ENCODE measurements at places on chromosomes 13 and 19.
A peak's percentile ranks its signal among the peaks of the same experiment; 100 is the strongest.

GRCh38 chr19:3178377-3178972 lies at the start of gene S1PR4:
Gene S1PR4, plus strand, starts transcription at chr19:3178769. Its CDS starts 24 bp downstream, at chr19:3178793.
- no peak for DNase-seq

DNA sequence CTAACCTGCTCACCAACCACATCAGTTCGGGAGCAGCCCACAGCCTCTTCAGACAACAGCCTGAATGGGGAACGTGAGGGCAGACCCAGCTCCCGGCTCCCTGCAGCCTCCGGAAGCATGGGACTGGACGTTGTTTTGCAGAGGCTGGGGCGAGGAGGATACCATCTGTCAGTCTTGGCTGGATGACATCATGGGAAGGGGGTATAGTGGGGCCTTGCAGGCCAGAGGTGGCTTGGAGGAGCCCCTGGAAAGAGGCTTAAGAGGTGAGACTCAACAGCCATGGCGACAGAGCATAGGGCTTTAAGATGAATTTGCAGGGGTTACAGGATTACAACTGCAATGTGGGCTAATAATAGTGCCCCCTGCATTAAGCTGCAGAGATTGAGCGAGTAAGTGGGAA lies 1.5 kb downstream of the FXYD3 start:
- DNase-seq = no peak

- DNase-seq = no peak
Observed at GRCh38 chr19:7908078-7908699, 4.5 kb downstream of the MAP2K7 start.

DNA sequence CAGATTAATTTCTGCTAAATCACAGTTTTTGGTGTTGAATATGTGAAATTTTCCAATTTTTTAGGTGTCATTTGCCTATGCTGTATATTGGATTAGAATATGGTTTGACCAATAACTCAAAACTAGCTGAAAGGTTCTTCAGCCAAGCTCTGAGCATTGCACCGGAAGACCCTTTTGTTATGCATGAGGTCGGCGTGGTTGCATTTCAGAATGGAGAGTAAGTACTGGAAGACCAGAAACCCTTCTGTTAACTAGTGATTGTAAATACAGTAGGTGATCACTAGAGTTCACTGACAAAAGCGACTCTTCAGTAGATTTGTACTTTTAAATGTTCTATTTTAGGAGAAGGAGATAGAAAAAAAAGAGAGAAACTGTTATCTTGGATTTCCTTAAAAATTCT lies 22.3 kb downstream of the CDC16 start:
- no peak for DNase-seq

GRCh38 chr19:573519-573825 lies 1.1 kb downstream of the BSG start:
- DNase-seq = no peak

DNA sequence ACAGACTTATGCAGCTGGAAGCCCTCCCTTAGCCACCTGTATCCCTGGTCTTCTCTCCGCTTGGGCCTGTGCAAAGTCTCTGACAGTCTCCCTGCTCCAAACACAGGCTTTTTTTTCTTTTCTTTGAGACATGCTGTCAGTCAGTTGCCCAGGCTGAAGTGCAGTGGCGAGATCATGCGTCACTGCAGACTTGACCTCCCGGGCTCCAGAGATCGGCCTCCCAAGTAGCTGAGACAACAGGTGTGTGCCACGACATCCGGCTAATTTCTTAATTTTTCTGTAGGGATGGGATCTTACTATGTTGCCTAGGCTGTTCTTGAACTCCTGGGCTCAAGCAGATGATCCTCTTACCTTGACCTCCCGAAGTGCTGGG lies 1.6 kb downstream of the MZF1 start:
- DNase-seq = no peak

DNA sequence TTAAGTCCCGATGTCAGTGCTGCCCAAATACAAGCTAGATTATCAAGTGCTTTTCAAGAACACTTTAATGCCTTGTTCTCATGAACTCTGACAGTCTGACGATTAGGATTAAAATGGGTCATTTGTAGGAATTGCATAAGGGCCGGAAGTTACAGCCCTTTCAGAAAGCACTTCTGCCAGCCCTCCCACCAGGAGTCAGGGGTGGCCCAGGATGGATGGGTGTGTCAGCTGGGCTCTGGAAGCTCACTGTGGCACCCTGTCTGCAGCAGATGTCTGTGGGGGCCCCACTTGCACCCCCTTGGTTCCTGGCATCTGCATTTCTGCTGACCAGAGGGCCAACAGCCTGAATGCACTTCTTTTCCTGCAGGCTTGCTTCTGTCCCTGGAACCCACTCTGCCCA lies 712.7 kb downstream of the UQCRFS1 start:
- no peak for DNase-seq

DNA sequence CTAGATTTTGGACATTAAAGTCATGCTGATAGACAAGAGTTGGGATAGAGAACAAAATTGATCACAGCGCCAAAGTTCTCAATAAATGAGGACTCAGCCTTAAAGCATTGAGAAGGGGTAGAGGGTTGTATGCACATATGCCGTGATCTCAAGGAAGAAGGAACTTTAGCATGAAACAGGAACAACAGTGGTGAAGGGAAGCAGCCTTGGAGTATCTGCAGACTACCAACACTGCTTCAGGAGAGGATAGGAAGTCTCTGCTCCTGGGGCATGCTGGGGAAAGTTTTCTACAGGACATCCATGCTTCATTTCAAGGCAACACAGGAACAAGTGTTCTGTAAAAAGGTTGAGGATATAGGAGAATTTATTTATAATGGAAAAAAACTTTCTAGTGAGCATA lies 111.9 kb upstream of the MLNR start:
- DNase-seq = no peak

DNA sequence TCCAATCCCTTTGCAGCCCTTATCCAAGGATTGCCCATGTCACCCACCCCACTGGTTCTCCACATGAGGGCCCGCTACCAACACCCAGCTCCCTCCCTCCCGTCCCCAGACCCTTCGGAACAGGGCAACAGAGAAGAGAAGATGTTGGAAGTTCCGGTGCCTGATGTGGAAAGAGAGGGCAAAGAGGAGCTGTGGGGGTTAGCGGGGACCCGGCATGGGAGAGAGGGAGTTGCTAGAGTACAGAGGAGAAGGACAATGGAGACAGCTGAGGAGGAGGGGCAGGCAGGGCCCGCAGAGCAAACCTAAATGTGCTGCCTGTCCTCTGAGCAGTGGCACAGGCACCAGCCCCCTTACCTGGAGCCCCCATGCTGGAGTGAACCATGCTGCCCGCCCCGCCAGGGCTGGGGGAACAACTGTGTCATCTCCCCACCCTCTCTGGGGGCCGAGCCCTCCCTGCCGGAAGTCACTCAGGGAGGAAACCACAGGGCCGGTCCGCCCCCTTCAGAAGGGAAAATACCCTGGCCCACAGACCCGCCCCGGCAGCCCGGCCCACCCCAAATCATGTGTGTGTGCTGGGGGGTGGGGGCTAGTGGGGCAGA lies at the start of gene POU2F2:
Gene POU2F2 (minus strand): TSS at position 417 of the 599 bp plus-strand sequence. CDS start 35 bp downstream, at position 382.
- peak; percentile 94 for DNase-seq

GRCh38 chr13:76790526-76790925 lies 95.7 kb downstream of the KCTD12 start:
- no peak for DNase-seq

- no peak for DNase-seq
Observed at GRCh38 chr19:10321417-10321797, 5.6 kb upstream of the FDX2 start.

- no peak for DNase-seq
Observed at GRCh38 chr13:75485286-75486062, 3.5 kb upstream of the TBC1D4 start.

GRCh38 chr13:75910591-75910990 lies 274.5 kb downstream of the LMO7 start:
- no peak for DNase-seq

DNA sequence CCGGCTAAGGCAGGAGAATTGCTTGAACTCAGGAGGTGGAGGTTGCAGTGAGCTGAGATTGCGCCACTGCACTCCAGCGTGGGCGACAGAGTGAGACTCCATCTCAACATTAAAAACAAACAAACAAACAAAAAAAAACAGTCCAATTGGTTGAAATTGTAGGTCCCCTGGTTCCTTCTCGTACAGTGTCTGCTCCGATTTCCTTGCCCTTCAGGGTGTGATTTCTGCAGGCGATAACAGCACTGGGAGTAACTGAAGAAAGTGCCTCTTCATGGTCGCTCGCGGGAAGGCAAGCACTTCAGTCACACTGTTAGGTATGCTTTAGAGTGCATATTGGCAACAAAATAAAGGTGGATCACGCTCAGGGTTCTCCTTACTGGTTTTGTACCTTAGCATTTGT lies 39.7 kb downstream of the TPT1 start:
- no peak for DNase-seq

- no peak for DNase-seq
Observed at GRCh38 chr13:75226733-75227435, 255.1 kb downstream of the TBC1D4 start.

GRCh38 chr13:41563341-41563983 lies 106.1 kb downstream of the RGCC start:
- no peak for DNase-seq

DNA sequence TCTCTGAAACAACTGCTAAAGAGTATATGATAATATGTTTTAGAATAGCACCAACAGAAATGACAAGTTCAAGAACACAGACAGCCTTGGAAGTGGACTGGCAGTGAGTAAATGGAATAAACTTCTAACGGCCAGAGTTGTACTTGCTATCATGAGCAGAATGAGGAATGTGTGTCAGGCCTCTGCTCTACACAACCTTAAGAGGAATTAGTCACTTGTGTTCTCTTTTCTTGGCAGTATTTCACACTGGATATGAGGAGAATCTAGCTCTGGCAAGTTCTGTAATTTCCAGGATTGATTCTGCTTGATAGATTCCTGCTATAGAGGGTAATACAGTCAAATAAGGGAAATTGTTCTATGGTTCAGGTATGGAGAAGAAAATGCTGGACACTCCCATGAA lies 757.3 kb downstream of the EFNB2 start:
- no peak for DNase-seq

DNA sequence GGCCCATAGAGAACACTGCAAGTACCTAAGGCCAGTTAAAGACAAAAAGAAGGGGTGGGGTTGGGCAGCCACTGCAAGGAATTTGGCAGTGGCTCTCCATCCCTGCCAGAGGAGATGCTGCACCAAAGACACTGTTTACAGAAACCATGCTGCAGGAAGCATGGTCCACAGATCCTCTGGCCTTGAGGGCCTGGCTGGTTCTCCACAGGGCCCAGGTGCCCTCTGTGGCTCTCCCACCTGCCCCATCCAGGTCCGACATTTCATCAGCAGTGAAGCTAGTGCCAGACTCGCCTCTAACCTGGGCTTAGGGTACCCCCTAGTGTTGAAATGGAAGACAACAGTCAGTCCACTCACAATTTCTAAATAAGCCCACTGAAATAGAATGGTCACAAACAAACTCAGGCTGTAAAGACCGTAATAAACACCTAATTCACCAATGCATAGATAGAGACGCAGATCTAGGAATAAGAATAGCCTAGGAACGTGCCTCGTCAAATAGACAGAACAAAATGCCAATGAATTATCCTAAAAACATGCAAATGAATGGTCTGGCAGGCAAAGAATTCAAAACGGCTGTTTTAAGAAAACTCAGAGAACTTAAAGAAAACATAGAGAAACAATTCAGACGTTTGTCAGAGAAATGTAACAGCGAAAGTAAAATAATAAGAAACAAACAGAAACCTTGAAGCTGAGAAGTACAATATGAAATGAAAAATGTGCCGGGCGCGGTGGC lies 23.3 kb downstream of the LYPD4 start:
- peak; percentile 18 for DNase-seq

DNA sequence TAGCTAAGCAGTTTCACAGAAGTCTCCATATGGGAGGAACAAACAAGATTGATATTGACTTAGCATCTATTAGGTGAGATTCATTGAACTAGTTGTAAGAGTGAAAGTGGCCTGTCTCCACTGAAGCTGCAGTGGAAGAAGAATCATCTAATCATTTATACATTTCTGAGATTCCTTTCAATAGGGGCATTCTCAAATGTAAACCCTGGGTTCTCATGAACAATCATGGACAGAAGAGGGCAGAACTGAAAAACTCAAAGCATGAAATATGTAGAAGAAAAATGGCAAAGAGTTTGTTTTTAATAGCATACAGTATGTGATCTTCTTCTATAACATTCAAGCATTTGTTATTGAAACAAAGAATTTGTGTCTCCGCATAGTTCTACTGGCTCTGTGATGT lies 17.6 kb upstream of the POSTN start:
- DNase-seq = no peak

DNA sequence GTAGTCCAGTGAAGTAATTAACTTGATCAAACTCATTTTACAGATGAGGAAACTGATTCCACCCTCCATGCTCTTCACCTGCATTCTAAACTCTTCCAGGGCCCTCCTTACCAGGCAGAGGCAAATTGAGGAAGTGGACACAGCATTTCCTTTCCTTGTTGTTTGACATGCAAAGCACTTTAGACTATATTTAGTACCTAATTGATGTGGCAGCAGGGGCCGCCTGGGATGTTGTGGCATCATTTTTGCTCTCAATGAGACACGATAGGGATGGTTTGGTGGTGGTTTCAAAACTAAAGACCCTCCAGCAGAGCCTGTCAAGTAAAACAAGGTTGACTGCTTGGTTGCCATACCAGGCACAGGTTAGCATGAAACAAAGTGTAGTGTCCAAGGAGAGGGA lies 7.9 kb downstream of the SIPA1L3 start:
- no peak for DNase-seq

- DNase-seq = peak; percentile 27
Observed at GRCh38 chr19:10228920-10229319, 2.2 kb downstream of the S1PR2 start.

DNA sequence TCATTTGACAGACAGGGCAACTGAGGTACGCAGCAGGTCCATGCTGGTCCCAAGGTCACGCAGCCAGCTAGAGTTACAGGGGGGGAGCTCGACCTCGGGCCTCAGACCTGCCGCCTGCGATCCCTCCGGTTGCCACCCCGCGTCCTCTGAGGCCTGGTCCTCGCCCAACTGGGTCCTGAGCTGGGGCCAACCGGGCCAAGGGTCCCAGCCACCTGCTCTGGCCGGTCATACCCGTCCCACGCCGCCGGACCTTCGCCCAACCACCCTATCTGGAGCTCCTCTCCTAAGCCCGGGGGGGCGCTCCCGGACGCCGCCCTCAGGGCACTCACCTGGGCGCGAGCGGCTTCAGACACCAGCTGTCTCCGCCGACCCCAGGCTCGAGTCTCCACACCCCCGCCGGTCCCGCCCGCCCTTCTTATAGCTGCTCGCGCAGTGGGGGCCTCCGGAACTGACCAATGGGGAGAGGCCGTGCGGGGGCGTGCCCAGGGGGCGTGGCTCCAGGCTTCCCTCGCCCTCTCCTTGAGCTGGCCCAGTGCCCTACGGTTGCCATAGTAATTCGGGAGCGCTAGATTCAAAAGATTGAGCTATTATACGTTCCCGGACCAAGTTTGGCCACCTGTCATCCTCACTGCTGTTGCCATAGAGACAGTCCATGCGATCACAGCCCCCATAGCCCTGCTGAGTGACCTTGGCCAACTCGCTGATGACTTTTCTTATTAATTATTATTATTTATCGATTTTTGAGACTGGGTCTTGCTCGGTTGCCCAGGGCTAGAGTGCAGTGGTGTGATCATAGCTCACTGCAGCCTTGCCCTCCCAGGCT lies at the start of gene PLIN5:
Gene PLIN5 (minus strand): TSS at position 389 of the 823 bp plus-strand sequence. CDS start 1,150 bp downstream, outside the sequence.
- peak; percentile 19 for DNase-seq

DNA sequence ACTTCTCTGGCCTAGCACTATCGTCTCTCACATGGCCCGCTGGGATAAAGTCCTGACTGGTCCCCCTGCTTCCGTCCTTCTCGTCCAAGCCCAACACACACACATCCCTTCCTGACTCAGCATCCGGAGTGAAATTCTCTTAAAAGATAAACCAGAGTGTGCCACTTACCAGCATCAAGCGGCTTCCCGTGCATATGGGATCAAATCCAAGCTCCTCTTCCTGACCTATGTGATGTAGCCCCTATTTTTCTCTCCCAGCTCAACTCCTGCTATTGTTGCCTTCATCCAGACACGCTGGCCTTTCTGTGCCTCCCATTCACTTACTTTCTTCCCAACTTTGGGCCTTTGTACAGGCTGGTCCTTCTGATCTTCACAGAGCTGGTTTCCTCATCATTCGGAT lies 530.4 kb downstream of the DIAPH3 start:
- DNase-seq = no peak

Measured in stimulated activated CD4-positive, alpha-beta T cell treated with anti-CD3 and anti-CD28 coated beads, Interleukin-2, amount 100 ng/mL, for 4 hours (primary cell).